ENCODE measurements at places on chromosomes 1 and 21.

DNA sequence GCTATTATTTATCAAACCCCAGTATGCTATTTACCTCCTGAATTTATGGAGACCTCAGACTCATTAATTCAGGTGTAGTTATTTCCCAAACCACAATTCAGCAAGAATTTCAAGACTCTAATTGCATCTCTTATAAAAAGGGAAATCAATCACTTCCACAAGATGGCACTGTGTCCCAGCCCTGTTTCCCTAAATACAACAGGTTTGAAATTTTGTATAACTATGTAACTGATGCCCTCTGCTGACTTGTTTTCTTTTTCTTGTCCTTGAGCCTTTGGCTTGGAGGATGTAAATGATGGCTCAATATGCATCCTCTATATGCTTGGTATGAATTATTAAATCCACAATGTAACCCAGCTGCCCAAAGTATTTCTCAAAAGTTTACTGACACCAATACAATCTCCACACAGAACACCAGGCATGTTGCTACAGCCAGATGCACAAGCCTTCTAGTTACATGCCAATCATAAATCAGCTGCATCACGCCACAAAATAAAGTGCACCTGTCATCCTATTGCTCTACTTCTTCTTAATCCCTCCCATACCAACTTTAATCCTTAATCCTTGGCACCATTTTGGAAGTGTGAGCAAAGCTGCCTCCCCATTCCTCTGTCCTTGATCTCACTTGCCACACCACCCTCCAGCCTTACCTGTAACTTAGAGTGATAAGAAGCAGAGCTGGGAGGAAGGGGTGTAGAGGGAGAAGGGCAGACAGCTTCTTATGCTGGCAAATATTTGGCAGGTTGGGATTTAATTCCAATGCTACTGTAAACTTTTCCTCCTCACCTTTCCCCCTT lies 9.0 kb downstream of the C1orf105 start:
- DNase-seq = peak; percentile 26

DNA sequence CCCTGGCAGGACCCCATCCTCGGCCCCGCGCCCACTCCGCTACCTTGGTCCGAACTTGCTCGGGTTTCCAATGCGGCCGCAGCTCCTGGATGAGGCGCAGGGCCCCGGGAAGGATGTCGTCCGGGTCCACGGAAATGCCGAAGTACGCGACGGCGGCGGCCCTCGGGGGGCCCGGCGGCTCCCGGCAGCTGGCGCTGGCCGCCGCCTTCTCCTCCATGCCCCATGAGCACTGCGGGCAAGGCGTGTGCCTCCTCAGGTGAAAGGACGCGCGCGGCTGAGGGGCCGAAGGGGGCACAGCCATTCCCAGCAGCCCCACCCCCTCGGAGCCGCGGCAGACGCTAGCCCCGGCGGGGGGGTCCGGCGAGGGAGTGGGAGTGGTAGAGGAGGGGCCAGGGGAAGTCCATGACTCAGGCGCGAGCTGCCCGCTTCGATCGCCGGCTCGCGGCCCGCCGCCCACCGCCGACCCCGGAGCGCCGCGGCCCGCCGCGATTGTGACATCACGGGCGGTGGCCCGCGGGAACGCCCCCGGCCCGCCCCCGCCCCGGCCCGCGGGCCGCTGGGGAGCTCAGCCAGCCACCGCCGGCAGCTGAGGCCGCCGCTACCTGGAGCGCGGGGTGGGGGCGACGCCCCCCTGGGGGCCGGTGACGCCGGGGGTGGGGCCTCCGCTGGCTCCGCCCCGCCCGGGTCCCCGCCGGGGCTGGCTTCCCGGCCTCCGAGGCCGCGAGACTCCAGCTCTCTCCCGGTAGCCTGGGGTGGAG lies at the start of gene ETNK2:
Gene ETNK2 (minus strand): TSS at position 493 of the 758 bp plus-strand sequence. CDS start 192 bp downstream, at position 301.
- DNase-seq = peak; percentile 76

DNA sequence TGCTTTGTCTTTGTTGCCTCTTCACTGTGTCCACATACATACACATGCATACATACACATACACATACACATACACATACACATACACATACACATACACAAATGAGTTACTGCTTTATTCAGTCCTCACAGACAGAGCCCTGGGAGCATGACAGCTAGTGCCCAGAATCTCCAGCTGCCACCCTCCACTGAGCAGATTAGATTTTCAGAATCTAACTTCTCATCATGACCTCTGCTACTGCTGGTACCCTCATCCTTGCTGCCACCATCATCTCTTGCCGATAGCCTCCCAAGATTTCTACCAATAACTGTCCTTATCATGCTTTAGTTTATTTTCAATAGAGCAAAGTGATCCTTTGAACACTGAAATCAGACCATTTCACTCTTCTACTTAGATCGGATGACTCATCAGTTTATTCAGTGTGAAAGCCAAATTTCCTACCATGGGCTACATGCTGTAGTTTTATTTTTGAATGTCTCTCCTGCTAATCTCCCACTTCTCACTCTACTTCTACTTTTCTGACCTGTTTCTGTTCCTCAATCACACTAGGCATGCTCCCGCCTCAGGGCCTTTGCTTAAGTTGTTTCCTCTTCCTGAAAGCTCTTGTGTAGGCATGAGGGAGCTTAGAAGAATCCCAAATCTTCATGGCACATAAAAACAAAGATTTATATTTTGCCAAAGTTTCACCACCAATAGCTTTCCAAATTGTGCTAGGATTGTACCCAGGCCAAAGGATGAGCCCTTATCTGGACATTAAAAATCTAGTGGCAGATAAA lies 43.0 kb downstream of the ATP6V1G3 start:
- DNase-seq = no peak

GRCh38 chr1:50368179-50369007 lies 54.9 kb downstream of the DMRTA2 start:
- no peak for DNase-seq

GRCh38 chr1:37660664-37661063 lies 26.0 kb upstream of the RSPO1 start:
- DNase-seq = no peak

- no peak for DNase-seq
Measured at GRCh38 chr1:64043288-64043687, 160.1 kb upstream of the UBE2U start.

GRCh38 chr1:97726386-97726785 lies 194.4 kb downstream of the DPYD start:
- DNase-seq = no peak
